Activated naive CD4-positive, alpha-beta T cell treated with anti-CD3 and anti-CD28 coated beads for 36 hours (primary cell): ENCODE measurements at places on chromosomes 2 and 18. TPM values are rescaled to one million over a fixed set of nuclear protein-coding genes. Genes with fewer than 3 reads are reported as not detected.

ALPI gene
- not detected for total RNA-seq

CREG2 gene
- not detected for total RNA-seq

TCF7L1 gene
- not detected for total RNA-seq

CTNNA2 gene
- not detected for total RNA-seq

ZNF385B gene
- not detected for total RNA-seq
